Type B pancreatic cell (in vitro differentiated cells): ENCODE measurements at places on chromosomes 6 and 20.

DNA sequence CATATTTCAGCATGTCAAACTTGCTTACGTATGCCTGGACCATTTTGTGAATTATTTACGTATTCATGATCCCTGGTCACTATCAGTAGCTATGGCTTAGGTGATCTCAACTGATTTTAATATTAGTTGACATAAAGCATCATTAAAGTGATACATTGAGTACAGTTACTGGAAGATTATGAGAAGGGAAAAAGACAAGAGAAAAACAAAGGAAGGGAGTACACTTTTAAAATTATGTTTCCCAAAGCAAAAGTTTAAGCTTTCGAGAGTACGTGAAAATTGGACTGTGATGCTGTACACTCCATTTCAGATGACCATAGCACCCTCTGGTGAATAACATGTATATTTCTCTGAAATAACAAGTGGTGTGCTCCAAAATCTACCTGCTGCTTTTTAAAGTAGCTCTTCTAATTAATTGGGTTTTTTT is 215.0 kb upstream of the HSF2 start:
- DNase-seq = no peak

GRCh38 chr6:51568771-51569170 is 518.6 kb downstream of the PKHD1 start:
- DNase-seq = no peak

GRCh38 chr20:2889209-2889608 is 15.9 kb downstream of the PTPRA start:
- no peak for DNase-seq

DNA sequence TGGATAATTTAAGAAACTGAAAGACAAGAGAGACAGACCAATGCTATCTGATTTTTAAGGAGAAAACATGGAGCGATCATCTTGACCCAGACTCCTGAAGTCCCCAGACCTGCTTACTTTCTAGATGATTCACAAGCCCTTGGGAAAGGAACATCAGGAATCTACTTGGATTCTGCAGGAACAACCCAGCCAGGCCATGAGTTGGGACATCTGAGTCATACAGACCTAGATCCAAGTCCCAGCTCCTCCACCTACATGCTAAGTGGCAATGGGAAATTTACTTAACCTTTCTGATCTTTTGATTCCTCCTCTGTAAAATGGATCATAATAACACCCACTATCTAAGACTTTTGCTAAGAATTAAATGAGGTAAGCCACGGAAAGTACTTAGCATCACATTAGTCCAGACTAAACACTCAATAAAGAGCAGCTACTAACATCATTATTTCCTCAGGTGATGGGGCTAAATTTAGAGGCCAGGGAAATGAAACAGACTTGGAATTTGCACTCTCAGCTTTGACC is 61.0 kb upstream of the MAFB start:
- no peak for DNase-seq

DNA sequence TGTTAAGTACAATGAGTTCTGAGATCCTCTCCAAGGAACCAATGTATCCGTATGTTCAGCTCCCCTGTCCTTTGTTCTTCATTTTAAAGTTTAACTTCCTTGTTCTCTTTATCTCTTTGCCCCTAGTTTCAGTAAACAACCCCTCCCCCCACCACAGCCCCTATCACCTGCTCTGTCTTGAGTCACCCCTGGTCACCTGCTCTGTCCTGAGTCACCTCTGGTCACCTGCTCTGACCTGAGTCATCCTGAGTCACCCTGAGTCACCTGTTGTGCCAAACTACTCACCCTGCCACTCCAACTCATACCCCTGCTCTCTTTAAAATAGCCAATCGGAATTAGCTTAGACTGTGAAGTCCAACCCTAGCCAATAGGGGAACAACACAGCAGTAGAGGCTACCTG is 288.7 kb upstream of the CDYL start:
- DNase-seq = no peak

DNA sequence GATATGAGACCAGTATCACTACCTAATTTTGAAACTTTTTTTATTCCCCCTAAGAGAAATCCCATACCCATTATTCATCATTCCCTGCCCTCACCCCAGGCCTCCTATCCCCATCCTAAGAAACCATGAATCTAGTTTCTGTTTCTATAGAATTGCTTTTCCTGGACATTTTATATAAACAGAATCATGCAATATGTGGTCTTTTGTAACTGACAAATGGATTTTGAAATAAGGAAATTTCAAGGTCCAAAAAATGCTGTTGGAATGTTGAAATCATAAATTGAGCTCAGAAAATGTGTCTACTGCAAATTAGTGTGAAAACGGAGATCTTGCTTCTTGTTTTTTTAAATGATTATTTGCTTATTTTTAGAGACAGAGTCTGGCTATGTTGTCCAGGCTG is 25.1 kb downstream of the RNF217 start:
- DNase-seq = no peak

- DNase-seq = no peak
Observed at GRCh38 chr6:140729521-140729920, 1355.1 kb upstream of the CITED2 start.

DNA sequence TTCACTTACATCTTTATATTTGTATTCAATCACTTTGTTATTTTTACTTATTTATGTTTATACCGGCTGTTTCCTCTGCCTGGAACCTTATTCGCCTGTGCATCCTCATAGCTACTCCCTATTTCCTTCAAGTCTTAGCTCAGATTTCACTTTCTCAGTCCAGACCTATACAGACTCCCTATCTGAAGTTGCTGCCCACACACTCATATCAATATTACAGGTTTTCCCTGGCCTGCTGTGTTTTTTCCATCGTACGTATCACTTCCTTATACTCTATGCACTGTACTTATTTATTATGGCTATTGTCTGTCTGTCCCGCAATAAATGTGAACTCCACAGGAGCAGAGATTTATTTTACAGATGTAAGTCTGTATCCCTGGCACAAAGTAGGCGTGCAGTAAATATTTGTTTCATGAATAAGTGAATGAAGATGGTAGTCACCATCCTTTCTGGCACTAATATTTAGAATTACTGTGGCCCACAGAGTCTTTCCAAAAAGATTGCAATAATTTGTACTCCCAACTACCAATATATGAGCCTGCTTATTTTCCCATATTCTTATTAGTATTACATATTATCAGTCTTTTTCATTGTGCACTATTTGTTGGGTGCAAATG is 64.9 kb downstream of the TNFAIP3 start:
- DNase-seq = no peak

GRCh38 chr20:63102721-63103375 is 96.1 kb upstream of the BHLHE23 start:
- no peak for DNase-seq

DNA sequence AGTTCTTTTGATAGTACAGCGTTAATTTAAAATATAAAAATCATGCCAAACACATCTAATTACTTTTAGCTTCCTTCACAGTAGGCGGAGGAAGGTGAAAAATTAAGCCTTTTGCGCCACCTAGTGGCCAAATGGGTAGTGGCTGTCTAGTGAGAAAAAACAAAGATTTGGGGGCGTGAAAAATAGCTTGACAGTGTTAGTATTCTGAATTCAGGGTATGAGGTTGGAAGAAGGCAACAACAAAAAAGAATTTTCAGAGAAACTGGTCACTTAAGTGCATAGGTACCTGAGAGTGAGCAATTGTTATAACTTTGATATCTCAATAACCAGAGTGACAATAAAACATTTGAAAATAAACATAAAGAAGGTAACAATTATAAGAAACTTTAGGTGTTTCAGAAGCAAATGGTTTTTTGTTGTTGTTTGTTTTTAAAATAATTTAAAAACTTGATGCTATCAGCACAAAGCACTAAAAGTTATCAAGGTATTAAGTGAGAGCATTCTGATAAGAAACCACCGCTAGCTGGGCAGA is 14.3 kb downstream of the PSMB9 start:
- DNase-seq = no peak

- no peak for DNase-seq
Observed at GRCh38 chr6:39029156-39030011, 19.2 kb upstream of the GLP1R start.

DNA sequence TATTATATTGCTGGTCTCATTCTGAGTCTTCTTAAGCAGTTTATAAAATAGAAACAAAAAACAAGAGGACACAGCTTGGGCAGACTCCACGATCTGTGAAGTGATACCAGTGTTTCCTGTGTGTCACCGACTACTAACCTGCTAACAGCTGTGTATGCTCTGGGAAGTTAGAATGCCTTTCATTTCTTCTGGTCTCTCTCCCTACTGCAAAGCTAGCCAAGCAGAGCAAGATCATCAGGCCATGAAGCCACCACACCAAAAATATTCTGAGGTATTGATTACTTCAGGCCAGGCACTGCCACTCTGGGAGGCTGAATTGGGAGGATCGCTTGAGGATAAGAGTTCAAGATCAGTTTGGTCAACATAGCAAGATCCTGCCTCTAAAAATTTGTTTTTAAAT is 46.9 kb upstream of the SMIM29 start:
- DNase-seq = no peak

DNA sequence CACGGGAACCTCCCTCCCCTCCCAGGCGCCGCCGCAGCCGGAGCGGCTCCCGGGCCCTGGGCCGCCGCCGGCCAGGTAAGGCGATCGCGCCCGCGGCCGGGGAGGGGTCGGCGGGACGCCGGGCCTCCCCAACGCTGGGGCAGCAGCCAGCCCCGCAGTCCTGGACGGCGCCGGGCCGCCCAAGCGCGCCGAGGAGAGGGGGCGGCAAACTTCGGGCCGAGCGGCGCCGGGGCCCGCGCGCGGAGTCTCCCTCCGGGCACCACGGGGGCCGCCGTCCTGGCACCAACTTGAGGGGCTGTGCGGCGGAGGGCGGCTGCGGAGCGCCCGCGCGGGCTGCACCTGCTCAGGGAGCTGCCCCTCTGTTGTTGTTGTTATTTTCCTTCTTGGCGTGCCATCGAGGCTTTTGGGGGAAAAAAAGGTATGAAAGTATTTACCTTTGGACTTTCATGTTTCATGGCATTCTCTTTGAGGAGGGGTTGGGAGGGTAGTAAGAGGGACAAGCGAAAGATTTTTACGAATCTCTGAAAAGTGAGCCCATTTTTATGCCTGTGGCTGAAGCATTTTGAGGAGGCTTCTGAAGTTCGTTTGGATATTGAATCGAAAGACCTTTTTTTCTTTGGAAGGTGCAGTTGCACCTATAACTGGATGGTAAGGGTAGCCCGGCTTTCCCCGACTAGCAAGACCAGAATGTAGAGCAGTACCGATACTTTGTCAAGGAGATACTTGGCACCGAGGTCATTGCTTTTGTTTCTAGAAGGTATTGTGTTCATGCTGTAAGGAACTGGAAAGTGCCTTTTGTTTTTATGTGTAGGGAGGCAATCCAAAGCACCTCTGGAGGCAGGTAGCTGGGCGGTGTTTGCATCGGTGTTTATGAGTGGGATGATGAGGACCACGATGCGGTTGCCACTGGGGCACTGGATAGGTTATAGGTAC is at the start of gene RNF182:
RNF182 (plus strand) TSS at position 4 of the 933 bp plus-strand sequence. CDS start 52,168 bp downstream, outside the sequence.
- no peak for DNase-seq

GRCh38 chr6:71333050-71333449 is 44.4 kb downstream of the OGFRL1 start:
- DNase-seq = no peak

DNA sequence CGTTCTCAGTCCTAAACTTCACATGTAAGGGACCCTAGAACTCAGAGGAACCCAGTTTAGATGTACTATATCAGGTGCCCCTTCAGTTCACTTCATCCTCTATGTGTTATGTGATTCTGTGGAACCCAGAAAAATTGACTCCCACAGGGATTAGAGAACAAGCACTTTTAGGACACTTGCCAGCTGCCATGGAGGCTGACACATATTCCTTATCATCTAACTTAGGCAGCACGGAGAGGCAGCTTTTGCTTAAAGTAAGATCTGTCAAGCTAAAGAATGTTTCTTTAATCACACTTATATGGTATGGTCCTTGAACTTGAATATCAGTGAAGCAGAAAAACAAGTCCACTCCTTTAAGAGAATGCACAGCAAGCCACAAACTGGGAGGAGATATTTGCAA is 701.5 kb upstream of the ID4 start:
- no peak for DNase-seq

GRCh38 chr6:158764183-158764849 is 54.9 kb downstream of the EZR start:
- no peak for DNase-seq

- no peak for DNase-seq
Observed at GRCh38 chr20:44759595-44759994, 13.9 kb downstream of the KCNK15 start.

DNA sequence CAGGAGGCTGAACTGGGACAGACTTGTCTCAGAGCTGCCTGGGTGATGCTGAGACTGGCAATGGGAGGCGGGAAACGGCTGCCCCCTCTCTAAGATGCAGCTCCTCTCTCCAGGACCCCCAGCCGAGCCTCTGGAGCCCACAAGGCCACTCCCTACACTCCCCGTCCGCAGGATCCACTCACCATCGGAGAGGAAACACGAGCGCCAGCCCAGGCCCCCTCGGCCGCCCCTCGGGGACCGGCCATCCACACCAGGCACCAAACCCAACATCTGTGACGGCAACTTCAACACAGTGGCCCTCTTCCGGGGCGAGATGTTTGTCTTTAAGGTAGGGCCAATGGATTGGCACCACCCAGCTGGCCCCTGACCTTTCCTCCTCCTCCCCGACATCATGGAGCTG is 10.8 kb downstream of the MMP24OS start:
- DNase-seq = no peak

- DNase-seq = no peak
Observed at GRCh38 chr6:37867756-37868446, 48.4 kb downstream of the ZFAND3 start.

DNA sequence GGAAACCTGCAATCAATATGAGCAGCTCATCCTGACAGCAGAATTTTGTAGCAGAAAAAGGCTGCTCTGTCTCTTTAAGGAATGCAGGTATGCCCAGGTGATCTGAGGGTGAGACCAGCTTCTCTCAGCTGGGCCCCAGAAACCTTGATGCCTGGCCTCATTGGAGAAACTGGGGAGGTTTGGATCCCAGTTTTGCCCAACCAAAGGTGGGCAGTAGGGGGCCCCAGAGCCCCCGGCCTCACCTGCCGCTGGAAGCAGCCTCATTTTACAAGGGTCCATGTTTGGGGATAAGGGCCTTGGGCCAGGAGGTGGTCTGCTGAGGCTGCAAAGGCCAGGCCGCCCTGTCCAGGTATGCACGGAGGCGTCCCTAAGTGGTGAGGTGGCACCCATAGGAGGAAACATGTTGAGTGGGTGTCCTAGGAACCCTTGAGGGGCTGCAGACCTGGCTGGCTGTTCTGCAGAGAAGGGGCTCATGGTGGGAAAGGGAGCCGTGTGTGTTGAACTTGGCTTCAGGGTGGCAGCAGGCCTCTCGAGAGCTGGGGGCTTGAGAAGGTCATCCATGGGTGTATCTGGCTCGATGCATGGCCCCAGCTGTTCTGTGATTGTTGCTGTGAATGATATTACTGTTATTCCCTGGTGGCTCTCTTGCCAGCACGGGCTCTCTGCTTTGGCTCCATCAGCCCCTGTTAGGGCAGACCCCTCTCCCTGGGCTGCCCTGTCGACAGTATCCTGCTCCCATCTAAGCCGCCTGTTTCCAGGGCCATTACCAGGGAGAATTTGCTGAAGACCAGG is 208.4 kb downstream of the CDH4 start:
- no peak for DNase-seq
